ENCODE measurements at places on chromosomes 6 and 20. TPM values are rescaled to one million over a fixed set of nuclear protein-coding genes. Genes with fewer than 3 reads are reported as not detected.

The TREML2 gene
- 0.10 TPM for total RNA-seq

The RCAN2 gene
- total RNA-seq = 12.0 TPM

The IL17A gene
- not detected for total RNA-seq

The SLC2A10 gene
- total RNA-seq = 15.1 TPM

DNA sequence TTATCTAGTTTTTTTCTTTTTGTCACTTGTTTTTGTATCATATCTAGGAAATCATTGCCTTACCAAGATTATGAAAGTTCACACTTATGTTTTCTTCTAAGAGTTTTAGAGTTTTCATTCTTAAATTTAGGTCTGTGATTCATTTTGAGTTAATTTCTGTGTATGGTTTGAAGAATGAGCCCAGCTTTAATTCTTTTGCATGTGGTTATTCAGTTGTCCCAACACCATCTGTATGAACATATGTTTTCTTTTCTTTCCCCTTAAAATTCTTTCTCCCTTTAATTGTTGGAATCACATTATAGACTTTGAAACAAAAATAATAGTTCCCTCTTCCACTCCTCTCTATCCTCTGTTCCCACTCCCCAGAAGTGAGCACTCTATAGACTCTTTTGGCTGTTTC lies 85.4 kb downstream of the SLX4IP start:
- peaks cover 3% of the 10 kb centered on the region for H3K4me1 ChIP-seq
- no peak for DNase-seq
- H3K4me3 ChIP-seq = no peak overlapping the region
- H3K36me3 ChIP-seq = no peaks in the 10 kb centered on the region
- H3K27ac ChIP-seq = no peak overlapping the region

GRCh38 chr6:131523988-131524673 lies 48.9 kb upstream of the ARG1 start:
- DNase-seq = no peak
- H3K27me3 ChIP-seq = no peaks in the 10 kb centered on the region
- no peak overlapping the region for H3K4me3 ChIP-seq
- no peaks in the 10 kb centered on the region for H3K4me1 ChIP-seq
- no peaks in the 10 kb centered on the region for H3K36me3 ChIP-seq

DNA sequence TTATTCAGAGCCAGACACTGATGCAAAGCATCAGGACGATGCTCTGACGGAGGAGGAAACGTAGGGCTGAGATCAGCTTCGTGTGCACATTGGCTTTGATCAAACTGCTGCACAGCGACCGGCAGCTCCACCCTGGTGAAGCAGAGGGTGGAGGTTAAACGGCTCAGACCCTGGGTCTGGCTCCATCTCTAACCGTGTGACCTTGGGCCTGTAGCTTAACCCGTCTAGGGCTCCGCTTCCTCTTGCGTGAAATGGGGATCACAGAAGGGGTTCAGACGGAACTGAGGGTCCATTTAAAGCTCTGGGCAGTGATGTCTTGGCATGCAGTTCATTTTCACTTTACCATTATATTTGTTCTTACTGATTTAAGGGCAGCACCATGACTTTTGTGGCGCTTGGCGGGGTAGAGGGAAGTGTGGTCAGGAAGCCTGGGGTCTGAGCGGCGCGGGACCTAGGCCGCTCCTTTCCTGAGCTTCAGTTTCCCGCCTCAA lies 644 bp downstream of the RBL1 start:
- no peaks in the 10 kb centered on the region for H3K27me3 ChIP-seq
- H3K4me3 ChIP-seq = peak overlapping the region; percentile 90
- H3K4me1 ChIP-seq = peaks cover 6% of the 10 kb centered on the region
- H3K27ac ChIP-seq = peak overlapping the region; percentile 39
